ENCODE measurements at places on chromosomes 16 and 17.

- no peak for DNase-seq
Measured at GRCh38 chr17:22484826-22485225, 792.5 kb downstream of the KCNJ18 start.

- no peak for DNase-seq
Measured at GRCh38 chr17:77528516-77529327, 388.0 kb downstream of the SEC14L1 start.

GRCh38 chr17:39699818-39700147, at the start of gene ERBB2:
Gene ERBB2, plus strand, starts transcription at chr17:39700064. Its CDS starts 175 bp downstream, at chr17:39700239.
- no peak for DNase-seq

GRCh38 chr17:41456204-41456603, 11.0 kb downstream of the KRT32 start:
- DNase-seq = no peak

DNA sequence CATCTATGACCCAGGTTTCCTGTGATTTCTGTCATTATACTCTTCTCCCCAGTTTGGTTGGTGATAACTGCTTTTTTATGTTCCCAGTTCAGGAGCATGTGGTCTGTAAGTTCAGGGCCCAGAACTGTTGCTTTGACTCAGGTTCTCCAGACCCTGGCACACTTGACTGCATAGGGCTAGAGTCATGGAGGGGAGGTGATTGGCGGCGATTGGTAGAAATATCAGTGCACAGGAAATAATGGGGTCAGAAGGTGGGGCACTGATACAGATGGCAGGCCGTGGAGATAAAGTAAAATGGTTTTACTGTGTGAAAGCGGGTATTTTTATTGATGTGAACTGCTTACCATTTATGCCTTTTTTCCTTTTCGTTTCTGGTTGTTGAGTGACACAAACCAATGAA, 28.7 kb downstream of the TAC4 start:
- DNase-seq = no peak

DNA sequence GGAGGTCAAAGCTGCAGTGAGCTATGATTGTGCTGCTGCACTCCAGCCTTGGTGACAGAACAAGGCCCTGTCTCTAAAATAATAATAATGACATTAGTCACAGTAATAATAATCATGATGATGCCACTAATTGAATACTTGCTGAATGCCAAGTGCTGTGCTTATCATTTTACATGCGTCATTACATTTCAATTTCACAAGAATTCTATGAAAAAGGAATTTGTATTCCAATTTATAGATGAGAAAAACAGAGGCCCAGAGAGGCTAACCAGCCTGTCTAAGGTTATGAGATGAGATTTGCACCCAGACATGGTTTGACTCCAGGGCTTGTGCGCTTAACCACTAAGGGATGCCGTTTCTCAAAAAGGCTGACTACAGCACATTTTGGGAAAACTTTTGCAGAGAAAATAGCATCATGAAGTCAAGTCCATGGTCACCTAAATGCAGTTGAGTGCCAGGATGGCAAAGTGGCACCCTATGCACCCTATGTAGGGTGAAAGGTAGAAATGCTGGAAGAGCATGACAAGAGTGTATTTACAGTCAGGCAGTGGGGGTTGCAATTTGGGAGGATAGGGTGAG, 144.3 kb upstream of the CACNG3 start:
- DNase-seq = no peak

DNA sequence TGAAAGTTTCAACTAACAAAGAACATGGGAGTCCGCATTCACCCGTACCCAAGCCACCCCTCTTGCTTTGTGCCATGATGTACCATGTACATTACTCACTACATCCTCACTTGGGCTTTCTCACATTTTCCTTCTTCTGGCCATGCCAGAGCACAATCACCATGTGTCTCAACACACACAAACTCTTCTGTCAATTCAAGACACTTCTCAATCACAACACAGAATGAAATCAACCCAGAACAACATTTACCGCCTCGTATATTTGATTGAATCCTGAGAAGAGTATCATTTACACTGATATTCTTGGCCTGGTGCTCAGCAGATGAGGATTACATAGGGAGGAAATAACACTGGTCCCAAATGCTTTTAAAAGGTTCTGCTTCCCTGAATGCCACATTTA, 4.5 kb downstream of the ADAMTS18 start:
- DNase-seq = no peak

GRCh38 chr17:61966191-61966590, 38.4 kb upstream of the INTS2 start:
- DNase-seq = no peak

- no peak for DNase-seq
Measured at GRCh38 chr16:57846078-57846697, 43.9 kb upstream of the KIFC3 start.

GRCh38 chr16:51839727-51840462, 688.8 kb upstream of the SALL1 start:
- DNase-seq = no peak

- no peak for DNase-seq
Measured at GRCh38 chr16:3731126-3731935, 14.0 kb upstream of the TRAP1 start.

DNA sequence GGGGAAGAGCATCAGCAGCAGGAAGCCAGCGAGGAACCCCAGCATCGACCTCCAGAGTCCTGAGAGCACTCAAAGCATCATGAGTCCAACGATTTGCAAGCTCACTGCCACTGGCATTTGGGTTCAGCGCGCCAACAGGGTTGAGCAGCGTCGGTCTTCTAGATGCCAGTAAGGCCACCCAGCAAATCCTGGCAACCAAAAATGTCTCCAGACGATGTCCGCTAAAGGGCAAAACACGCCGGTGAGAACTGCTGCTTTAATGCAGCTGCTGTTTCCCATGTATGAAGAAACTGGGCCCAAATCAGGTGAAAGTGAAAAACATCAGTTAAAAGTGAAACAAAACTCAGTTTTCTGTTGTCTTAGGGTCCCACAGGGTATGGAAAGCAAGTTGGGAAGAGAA, 70.2 kb downstream of the ANKRD11 start:
- no peak for DNase-seq

- no peak for DNase-seq
Measured at GRCh38 chr16:580141-580945, 9.5 kb upstream of the RAB40C start.

GRCh38 chr16:89870440-89870839, 3.0 kb upstream of the TCF25 start:
- no peak for DNase-seq

DNA sequence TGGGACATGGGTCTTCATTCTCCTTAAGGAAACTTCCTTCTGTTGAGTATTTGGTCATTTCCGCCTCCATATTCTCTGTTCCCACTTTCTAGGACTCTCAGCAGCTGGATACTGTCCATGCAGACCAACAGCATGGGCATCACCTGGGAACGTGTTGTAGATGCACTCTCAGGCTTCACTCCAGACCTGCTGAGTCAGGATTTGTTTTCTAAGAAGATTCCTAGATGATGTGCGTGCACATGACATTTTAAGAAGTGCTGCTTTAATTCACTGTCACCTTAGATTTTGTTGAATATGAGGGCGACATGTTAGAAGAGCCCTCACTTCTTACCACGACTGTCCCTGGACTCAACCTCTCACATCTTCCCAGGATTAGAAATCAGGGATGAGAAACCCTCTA, 10.0 kb upstream of the SDK2 start:
- DNase-seq = no peak

- DNase-seq = no peak
Measured at GRCh38 chr17:45361451-45361850, 44.6 kb upstream of the MAP3K14 start.

- DNase-seq = no peak
Measured at GRCh38 chr16:75226550-75227360, 8.0 kb downstream of the CTRB1 start.

GRCh38 chr17:40576113-40576740, 11.0 kb upstream of the CCR7 start:
- DNase-seq = no peak

DNA sequence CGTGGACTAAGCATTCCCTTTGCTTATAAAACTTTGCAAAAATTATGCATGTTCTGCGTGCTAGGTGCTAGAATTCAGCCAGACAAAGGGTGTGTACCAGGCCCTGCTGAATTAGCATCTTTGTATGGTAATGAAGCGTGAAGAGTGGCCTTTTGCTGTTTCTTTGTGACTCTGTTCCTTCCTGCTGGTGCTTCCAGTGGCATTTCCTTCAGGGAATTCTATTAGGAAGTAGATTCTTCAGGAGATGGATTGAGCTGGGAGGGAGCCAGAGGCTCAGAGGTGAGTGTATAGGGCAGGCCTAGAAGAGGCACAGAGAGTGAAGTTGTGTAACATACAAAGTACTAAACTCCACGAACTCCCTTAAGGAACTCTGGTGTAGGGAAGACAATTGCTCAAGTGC, 73.9 kb upstream of the ASIC2 start:
- no peak for DNase-seq

DNA sequence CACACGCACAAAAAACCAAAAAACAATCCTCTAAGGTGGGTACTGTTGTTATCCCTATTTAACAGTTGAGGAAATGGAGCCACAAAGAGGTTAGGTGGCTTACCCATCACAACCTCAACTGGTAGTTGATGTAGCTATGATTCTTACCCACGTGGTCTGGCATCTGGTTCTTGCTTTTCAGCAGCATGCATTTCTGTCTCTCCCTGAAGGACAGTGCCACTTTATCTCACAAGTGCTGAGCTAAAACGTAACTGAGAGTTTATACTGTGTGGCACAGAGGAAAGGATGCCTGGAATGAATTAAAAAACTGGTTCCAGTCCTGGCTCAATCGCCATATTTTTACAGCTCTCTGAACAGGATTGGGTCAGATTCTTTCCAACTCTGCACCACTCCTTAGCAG, 1.9 kb upstream of the CORO6 start:
- no peak for DNase-seq

DNA sequence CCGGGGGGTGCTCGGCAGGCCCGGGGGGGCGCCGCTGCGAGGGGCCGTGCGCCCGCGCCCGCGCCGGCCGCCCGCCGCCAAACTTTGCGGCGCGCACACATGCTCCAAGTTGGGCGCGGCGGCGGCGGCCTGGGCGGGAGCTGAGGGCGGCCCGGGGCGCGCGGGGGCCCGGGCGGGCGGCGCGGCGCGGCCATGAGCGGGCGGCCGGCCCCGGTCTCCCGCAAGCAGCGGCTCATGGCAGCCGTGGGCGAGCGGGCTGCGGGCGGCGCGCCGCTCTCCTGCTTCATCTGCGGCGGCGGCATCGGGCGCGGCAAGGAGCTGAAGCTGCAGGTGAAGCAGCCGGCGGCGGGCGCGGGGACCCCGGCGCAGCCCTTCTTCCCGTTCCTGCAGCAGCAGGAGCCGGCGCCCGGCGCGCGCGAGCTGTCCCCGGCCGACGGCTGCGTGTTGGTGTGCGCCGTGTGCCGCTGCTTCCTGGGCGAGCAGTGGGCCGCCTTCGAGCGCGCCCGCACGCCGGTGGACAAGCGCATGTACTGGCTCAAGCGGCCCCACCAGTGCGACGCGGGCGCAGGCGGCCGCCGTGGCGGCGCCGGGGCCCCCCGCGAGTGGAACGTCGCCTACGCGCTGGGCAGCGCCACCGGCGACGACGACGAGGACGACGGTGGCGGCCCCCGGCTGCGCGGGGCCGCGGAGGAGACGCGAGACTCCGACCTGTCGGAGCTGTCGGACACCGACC, 57.2 kb upstream of the CIBAR2 start:
- no peak for DNase-seq

GRCh38 chr16:15492091-15492740, 57.8 kb downstream of the BMERB1 start:
- no peak for DNase-seq

- no peak for DNase-seq
Measured at GRCh38 chr17:28744972-28745785, 1.4 kb downstream of the TRAF4 start.

DNA sequence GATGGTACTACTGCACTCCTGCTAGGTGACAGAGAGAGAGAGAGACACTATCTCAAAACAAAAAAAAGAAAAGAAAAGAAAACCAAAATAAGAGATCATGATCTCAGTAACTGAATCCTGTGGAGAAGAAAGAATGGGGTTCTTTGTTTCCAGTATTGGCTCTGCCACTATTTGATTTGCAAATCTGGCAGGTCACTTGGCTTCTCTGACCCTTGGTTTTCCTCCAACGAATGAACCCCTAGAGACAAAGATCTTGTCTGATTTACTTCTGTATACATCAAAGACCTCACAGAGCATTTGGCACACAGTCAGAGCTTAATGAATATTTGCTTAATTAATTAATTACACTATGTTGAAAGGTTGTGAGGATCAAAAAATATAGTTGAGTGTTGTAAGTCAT, 47.9 kb upstream of the NLK start:
- no peak for DNase-seq

DNA sequence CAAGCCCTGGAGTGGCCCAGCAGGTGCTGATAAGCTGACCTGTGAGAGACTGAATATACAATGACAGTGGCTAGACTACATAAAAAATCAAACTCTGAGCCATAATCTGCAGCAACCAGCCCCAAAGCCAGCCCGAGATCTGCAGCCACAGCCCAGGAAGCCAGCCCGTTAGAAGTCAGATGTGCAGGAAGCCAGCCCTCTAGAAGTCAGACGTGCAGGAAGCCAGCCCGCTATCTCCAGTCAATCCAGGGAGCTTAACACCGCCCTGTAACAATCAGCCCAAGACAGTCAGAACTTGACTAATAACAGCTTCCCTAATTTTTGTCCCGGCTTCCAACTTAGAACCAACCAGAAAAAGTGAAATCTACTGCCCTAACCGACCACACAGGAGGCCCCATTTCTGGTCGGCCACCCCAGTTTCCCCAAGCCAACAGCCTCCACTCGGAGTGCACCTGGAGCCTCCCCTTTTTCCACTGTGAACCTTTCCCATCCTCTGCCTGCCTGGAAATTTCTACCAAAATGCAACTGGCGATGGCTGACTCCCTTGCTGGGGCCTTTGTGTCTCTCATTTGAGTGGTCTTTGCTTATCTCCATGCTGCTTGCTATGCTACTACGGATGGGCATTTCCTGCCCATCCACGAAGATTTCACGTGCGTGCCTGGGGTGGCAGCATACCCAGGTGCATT, 769.3 kb downstream of the KCNJ18 start:
- DNase-seq = no peak

- DNase-seq = no peak
Measured at GRCh38 chr17:41538565-41538991, 10.5 kb upstream of the KRT19 start.

DNA sequence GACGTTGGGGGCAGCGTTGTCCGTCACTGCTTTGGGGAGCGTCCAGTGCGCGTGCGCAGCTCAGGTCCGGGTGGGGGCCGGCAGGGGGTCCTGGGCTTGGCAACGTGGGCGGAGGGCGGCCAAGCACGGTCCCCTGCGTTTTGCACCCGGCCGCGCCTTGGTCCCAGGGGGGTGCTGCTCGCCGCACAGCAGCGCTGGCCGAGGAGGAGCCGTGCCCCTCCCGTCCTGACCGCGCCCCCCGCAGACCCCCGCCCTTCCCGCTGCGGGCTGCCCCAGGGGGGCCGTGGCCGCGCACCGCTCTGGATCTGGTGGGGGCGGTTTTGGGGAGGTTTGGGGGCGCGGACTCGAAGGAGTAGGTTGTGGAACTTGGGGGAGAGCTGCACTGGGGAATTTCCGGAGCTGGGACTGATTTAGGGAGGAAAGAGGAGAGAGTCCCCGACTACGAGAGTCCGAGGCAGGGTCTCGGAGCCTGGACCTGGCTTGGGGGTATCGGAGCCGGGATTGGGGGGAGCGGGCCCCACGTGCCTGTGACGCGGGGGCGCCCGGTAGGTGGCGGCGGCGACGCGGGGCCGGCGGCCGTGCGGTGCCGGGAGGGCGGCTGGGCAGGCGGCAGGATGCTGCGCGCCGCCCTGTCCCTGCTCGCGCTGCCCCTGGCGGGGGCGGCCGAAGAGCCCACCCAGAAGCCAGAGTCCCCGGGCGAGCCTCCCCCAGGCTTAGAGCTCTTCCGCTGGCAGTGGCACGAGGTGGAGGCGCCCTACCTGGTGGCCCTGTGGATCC, at the start of gene SLC9A5:
Gene SLC9A5 (plus strand): TSS at position 579 of the 777 bp plus-strand sequence. CDS start 36 bp downstream, at position 615.
- DNase-seq = no peak

Measured in stimulated activated CD4-positive, alpha-beta T cell treated with anti-CD3 and anti-CD28 coated beads, Interleukin-1b, Interleukin-23, amount 100 ng/mL, for 1 hour (primary cell).